ENCODE measurements at places on chromosomes 11 and 22. TPM values are rescaled to one million over a fixed set of nuclear protein-coding genes. Genes with fewer than 3 reads are reported as not detected.

Gene PIWIL4
- total RNA-seq = 11.6 TPM

Gene SULT4A1
- total RNA-seq = 10.8 TPM

DNA sequence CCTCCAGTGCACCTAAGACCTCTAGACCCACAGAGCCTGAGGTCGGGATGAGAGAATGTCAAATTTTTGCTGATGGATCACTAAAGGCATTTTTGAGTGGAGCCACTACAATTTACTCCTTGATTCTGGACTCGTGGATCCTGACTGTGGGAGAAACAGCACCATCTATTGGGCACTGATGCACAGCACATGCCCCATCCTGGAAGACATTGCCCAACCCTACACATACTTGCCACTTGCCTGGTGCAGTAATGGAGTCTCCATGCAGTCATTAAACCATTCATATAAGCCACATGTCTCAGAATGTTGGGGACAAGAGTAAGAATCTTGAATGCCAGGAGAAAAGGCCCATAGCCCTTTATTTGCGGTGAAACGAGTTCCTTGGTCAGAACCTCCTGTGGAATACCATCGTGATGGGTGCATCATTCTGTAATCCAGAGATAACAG lies 103.9 kb downstream of the GGTLC2 start:
- DNase-seq = no peak
- H3K4me1 ChIP-seq = no peaks in the 10 kb centered on the region
- H3K4me3 ChIP-seq = no peak overlapping the region
- no peaks in the 10 kb centered on the region for H3K36me3 ChIP-seq
- H3K27ac ChIP-seq = no peak overlapping the region

GRCh38 chr22:41285441-41285819 lies 557 bp downstream of the RANGAP1 start:
- no peaks in the 10 kb centered on the region for H3K27me3 ChIP-seq
- peak overlapping the region; percentile 98 for H3K27ac ChIP-seq
- no peak for DNase-seq
- H3K36me3 ChIP-seq = peaks cover 8% of the 10 kb centered on the region
- H3K4me1 ChIP-seq = peaks cover 19% of the 10 kb centered on the region

Gene FAT3
- total RNA-seq = 70.0 TPM

All from type B pancreatic cell (in vitro differentiated cells).